ACHN (cell line): ENCODE measurements at places on chromosomes 11 and 22.

DNA sequence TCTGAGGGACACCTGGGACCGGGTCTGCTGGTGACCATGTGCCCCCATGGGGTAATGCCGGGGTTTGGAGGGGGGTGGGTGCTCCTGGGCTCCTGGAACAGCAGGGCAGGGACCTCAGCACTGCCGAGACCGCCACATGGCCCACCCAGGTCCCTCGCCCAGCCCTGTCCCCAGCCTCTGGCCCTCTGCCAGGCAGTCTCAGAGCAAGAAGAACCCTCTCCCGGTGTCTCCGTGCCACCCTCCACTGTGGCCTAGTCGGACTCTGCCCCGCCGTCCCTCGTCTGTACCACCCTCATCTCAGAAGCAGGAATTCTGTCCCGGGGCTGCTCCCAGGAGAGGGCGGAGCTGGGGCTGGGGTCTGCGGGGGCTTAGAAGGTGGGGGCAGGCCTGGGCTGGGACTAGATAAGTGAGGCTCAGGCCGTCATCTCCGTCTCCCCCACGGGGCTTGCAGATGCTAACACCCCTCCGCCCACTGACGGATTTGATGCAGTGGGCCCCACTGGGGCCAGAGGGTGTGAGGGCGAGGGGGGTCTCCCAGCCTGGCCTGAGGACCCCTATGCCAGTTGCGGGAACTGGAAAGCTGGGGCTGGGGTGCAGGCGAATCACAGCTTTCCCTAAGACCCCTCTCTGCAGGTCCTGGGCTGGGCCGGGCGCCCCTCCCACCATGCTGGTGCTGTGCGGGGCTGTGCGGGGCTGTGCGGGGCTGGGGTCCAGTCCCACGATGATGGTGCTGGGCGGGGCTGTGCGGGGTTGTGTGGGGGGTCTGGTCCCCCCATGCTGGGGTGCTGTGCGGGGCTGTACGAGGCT is 1.1 kb downstream of the MUC5AC start:
- no peak for DNase-seq

DNA sequence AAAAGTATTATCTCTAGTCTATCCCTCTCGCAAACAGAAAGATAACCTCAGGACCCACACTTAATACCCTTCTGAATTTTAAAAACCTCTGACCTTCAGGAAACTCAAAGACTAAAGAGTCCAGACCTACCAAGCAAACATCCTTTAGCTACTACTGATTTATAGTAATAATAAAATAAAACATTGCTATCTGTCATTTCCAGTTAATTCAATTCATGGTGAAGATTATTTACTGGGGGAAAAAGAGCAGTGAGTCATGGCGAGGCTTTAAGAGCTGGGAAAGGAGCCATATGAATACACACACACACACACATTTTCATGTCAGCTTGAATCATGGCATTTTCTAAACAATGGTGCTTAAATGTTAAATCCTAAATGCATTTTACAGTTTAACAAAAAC is 87.1 kb downstream of the FAM76B start:
- DNase-seq: no peak

- DNase-seq: peak; percentile 18
Measured at GRCh38 chr11:67534070-67534679, 10.9 kb upstream of the CABP2 start.

DNA sequence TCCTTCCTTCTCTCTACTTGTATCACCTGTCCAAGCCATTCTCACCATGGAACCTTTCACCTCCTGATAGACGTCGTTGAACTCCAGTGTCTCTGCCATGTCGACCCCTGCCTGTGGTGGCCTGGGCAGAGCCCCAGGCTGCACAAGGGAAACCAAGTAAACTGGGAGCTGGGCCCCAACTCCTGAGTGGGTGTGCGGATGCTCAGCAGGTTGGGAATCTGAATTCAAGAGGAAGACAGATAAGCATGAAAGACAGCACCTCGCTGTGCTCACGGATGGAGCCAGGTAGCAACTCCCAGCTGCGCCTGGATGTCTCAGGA is 709 bp downstream of the SSRP1 start:
- DNase-seq: no peak

- DNase-seq: no peak
Measured at GRCh38 chr11:23961503-23962338, 535.1 kb upstream of the LUZP2 start.

- no peak for DNase-seq
Measured at GRCh38 chr11:26319906-26320305, 12.0 kb upstream of the ANO3 start.

- DNase-seq: peak; percentile 78
Measured at GRCh38 chr11:115941481-115941993, 437.3 kb upstream of the CADM1 start.

GRCh38 chr11:61273178-61274078 is 21.7 kb downstream of the VWCE start:
- DNase-seq: peak; percentile 23

- no peak for DNase-seq
Measured at GRCh38 chr11:20172721-20173447, 12.6 kb upstream of the DBX1 start.

GRCh38 chr11:8838248-8838647 is 72.7 kb upstream of the AKIP1 start:
- no peak for DNase-seq

- peak; percentile 40 for DNase-seq
Measured at GRCh38 chr11:96014217-96014616, 90.3 kb upstream of the MTMR2 start.

DNA sequence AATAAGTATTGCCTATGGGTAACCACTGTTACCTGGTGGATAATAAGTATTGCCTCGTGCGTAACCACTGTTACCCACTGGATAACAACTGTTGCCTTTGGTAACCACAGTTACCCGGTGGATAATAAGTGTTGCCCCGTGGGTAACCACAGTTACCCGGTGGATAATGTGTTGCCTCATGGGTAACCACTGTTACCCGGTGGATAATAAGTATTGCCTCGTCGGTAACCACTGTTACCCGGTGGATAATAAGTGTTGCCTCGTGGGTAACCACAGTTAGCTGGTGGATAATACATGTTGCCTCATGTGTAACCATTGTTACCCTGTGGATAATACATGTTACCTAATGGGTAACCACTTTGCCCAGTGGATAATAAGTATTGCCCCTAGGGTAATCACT is 9.8 kb upstream of the NXPE4 start:
- no peak for DNase-seq

DNA sequence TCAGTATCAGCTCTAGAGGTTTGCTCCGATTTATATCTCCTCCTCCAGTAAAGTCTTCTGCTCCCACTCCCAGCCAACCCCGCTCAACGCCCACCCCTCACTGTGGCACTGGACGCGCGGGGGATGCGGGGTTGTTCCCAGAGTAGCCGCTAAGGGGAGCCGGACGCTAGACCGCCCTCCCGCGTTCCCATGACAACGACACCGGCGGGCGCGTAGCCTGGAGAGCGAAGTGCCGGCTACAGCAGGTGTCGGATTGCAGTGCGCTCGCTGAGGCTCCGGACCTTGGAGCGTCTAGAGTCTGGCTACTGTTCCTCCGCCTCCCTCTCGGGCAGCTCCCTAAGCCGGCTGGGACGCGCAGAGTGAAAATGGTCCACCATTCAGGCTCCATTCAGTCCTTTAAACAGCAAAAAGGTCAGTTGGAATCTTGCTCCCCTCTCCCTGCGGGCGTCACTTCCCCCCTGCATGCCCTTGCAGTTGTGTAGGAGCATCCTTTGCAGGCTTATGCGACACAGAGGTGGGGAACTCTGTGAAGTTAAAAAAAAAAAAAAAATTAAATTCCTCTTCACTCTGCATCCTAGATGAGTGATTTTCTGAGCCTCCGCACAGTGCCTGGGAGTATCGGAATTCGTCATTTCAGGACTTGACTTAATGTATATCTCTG is at the start of gene ANO3:
Gene ANO3, plus strand, starts transcription at position 220 of the 661 bp plus-strand sequence. Its CDS starts 146 bp downstream, at position 366.
- peak; percentile 78 for DNase-seq

DNA sequence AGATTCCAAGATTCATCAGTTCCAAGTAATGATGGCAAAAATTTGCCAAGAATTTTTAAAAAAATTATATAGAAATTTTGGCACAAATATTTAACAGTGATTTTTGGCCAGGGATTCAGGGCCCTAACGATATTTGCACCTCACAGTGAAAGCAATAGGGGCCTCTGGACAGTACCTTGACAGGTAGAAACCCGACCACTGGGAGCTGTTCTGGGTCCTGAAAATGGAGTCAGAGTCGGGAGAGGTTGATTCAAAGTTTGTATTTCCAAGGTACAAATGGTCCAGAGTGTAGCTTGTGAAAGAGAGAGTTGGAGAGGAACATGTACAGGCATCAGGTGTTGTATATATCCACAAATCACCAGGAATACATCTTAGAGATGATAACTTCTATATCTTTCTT is 41.6 kb downstream of the MRGPRX2 start:
- DNase-seq: peak; percentile 4

- no peak for DNase-seq
Measured at GRCh38 chr22:43843783-43844530, 18.4 kb downstream of the SULT4A1 start.

DNA sequence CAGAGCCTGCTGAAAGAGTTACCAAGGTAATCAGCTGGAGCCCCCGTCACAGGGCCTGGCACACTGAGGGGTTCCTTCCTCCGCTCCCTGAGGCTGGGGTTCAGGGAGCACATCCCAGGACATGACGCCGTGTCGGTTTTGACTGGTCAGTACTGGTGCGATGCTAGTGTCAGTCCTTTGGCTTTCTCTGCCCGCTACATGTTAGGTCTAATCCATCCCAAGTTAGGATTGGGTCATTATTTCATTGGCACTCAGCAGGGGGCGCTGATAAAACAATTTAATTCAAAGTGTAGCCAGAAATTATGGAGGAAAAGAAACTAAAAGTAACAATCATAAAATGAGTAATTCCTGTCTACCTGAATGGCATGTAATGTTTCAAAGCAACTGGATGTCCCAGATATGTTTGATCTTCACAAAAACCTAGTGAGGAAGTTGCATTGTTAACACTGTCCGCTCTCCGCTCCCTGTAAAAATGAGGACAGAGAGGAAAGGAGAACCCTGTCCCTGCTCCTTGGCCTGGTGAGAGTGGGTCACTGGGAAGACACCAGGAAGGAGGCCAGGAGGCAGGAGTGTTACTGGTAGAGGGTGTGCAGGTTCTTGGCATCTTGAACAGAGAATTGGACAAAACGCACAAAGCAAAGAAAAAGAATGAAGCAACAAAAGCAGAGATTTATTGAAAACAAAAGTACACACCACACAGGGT is 27.1 kb downstream of the TSKU start:
- DNase-seq: peak; percentile 42

DNA sequence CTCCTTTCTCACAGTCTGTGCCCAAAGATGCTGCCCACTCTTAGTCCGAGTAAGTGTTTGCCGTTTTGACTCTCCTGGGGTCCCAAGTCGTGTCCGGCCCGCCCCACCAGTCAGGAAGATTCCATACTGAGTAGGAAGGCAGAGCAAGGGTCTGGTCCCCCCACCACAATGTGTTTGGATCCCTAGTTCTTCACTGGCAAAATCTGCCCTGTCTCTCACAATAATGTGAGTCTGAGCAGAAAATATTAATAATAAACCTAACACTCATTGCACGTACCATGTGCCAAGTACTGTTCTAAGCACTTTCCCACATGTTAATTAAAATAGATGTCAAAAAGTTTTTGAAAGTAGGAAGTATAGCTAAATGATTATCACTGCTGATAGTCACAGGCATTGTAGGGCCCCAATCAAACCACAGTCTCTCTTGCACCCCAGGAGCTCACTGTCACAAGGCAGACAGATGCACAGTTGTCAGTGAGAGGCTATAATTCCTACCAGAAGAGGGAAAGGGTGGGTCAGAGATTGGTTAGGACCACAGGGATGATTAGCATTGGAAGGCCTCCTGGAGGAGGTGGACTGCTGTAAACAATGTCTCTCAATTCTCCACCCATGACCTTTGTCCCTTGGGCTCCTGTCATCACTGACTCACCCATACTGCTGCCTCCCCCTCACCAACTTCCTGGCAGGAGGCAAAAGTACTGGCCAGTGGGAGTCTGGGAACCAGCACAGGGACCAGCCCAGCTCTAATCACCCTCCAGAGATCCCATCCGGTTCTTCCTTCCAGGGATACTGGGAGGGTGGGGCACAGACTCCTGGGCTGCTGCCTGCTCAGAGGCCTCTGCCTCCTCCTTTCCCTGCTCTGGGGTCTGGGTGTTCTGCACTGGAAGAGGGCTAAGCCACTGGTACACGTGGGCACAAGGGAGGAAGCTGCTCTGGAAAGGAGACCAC is 1.0 kb upstream of the POLD4 start:
- DNase-seq: peak; percentile 90

DNA sequence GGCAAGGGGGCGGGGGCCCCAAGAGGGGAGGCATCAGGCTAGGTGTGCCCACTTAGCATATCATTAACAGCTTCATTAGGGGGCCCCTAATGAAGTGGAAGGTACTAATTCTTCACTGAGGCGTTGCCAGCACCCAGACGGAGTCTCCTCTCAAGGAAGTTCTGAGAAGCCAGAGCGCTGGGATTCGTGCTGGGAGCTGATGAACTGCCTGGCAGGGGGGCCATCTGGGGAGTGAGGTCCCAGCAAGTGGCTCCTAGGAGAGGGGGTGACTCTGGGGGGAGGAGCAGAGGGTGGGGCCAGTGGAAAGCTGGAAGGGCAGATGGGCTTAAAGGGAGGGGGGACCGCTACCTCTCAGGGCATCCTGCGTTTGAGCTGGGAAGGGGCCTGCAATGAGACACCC is 29.8 kb downstream of the DAGLA start:
- DNase-seq: no peak

DNA sequence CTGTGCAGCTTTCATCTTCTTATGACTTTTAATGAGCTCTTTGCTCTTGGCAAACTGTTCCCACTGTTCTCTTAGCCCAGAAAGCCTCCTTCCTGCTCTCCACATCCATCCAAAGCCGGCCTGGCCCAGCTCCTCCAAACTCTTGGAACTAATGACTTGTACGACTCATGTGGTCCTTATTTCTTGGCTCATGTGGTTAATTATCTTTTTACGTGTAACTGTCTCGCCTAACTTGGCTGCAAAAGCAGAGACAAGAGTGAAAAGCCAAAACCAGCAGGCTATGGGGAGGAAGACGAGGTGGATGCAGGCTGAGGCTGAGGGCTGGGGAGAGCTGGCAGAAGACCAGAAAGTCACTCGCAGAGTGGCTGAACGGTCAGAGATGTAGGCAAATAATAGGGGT is 5.5 kb downstream of the CSNK2A3 start:
- DNase-seq: no peak

DNA sequence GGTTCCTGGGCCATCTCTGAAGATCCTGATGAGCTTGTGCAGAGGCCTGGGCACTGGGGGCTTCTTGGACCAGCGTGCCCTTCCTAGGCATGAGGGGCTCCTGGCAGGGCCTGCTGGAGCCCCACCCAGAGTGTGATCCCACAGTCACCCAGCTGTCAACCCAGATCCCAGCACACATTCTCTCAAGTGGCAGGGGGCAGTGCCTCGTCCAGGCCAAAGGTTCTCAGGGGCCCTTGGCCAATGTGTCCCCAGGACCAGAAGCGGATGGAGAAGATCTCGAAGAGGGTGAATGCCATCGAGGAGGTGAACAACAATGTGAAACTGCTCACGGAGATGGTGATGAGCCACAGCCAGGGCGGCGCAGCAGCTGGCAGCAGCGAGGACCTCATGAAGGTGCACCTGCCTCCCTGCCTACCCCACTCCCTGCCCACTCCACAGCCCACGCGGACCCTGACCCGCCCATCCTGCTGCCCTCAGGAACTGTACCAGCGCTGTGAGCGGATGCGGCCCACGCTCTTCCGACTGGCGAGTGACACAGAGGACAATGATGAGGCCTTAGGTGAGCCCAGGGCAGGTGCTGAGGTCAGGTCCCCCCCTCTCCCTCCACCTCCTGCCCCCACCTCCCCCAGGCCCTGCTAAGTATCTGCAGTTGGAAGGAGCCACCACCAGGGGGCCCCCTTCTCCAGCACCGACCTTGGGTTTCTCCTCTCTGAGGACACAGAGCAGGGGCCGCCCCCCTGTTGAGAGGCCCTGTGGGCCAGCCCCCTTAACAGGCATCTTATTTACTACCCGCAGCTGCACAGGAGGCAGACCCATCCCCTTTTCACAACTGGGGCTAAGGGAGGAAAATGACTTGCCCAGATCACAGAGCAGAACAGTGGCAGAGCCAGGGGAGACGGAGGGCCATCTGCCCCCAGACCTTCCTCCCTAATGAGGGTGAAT is 14.7 kb downstream of the GGA1 start:
- DNase-seq: peak; percentile 34
